ENCODE measurements at places on chromosomes 11 and 22.

DNA sequence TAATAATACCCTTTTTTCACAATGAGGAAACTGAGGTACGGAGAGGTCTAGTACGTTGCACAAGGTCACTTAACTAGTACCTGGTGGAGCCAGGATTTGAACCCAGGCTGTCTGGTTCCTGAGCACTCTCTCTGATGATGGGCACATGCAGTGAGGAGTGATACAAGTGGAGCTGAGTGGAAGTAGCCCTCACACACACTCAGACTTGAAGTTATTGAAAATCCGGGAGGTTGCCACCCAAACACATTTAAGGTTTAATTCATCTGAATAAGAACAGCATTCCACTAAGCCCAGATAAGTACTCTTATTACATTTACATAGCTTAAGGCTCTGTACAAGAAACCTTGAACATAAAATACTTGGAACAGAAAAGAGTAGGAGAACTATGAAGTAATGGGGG is 4.8 kb downstream of the GRAP2 start:
- DNase-seq, result no peak

DNA sequence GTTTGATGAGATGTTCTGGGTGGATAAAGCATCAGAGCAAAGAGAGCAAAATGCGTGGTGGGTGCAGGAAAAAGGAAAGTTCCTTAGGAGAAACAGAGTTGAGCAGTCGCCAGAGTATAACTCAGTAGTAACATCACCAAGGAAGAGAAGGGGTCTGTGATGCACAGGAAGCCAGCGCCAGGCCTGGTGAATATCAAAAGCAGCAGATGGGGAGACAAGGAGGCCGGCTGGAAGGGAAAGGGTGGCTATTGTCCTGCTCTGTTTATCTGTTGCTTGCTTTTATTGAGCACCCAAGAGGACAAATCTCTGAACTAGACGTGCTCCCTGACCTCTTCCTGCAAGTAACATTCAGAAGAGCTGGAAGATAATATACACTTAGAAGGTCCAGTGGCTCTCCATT is 52.7 kb upstream of the GRAMD1B start:
- no peak for DNase-seq

- DNase-seq, result no peak
Measured at GRCh38 chr22:30028731-30029130, 51.5 kb upstream of the HORMAD2 start.

DNA sequence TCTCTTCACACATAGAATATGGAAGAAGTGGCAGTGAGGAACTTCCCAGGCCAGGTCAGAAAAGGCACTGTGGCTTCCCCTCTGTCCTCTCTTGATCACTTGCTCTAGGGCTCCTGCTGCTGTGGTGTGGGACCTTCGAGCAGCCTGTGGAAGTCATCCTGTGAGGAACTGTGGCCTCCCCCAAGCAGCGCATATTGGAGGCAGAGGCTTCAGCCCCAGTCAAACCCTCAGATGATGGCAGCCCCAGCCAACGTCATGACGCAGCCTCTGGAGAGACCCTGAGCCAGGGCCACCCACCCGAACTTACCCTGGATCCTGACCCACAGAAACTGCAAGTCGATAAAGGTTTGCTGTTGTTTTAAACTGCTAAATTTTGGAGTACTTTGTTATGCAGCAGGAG is 444.9 kb downstream of the TBC1D22A start:
- DNase-seq, result no peak

DNA sequence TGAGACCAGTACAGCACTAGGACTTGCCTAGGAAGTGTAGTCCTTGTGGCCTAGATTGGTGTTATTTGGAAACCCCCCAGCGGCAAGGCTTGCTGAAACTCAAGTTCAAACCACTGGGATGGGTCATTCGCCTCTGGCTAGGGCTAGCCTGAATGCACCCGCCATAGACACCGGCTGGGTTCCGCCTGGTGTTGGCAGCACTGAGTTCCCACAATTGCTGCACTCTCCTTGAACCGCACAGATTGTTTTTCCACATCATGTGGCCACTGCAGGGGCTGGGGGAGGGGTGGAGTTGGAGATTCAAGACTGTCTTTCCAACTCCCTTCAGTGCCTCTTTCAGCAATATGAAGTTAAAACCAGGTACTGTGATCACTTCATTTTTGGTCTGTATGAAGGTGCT is 43.1 kb downstream of the CCDC73 start:
- no peak for DNase-seq

DNA sequence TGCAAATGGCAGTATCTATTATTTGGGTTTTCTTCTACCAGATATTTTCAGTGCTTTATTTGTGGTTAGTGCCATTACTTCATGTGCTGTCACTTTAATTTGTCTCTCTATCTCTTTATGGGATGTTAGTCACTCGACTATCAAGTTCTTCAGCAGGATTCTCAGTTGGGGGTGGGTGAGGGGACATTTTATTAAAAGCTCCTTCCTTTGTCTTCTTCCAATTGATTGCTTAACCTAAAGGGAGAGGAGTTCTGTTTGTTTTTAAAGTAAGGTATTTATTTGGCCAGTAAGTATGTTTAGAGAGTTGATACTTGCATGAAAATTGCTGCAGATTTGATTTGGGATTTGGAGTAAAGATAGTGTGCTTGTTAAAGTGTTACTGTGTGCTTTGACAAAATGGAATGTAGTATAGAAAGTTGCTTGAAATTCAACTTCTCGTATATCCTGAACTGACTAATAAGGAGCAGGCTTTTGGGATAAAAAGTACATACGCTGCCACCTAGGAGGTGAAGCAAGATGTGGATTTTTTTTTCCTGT is 10.3 kb downstream of the YAP1 start:
- no peak for DNase-seq

DNA sequence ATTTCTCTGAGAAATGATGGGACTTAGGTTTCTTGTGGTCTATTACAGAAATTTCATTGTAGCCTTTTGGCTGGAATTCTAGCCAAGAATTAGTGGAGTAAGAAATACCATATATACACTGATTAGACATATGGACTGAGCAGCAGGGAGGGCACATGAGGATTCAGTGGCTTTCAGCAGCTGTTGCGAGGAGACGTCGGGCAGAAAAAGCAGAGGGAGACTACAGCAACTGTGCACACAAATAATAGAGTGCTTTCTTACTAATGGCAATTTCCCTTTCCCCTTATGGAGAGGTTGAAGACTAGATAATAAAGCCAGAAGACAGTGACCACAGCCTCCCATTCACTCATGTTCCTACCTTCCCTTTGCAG is 35.4 kb upstream of the CCDC34 start:
- DNase-seq, result no peak

GRCh38 chr22:43377896-43378704 is 33.7 kb upstream of the MPPED1 start:
- no peak for DNase-seq
